Activated CD4-positive, alpha-beta T cell treated with anti-CD3 and anti-CD28 coated beads, Interleukin-2, amount 10 ng/mL, durations not matched to agents 24 days and 14 days (primary cell): ENCODE measurements at places on chromosomes 5 and 9. TPM values are rescaled to one million over a fixed set of nuclear protein-coding genes. Genes with fewer than 3 reads are reported as not detected.
A peak's percentile ranks its signal among the peaks of the same experiment; 100 is the strongest.

Gene PDCD1LG2
- total RNA-seq: 1.3 and 1.5 TPM in 2 replicates

Gene MEIKIN
- not detected in 2 replicates for total RNA-seq

DNA sequence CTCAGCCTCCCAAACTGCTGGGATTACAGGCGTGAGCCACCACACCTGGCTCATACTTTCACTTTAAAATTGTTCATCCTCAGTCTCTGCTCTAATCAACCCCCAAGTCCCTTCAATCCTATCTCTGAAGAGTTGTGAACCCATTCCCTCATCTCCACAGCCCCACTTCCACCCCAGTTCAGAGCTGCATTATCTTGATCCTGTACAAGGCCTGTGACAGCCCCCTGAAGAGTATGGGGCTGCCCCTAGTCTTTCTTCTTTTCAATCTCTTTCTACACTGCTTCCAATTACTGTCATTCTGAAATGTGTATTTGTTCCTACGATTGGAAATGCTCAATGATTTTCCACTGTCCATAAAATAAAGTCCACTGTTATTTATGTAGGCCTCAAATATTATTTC is 588.3 kb downstream of the RAB3C start:
- no peaks in the 10 kb centered on the region for H3K27me3 ChIP-seq
- no peak for DNase-seq
- peaks cover 27% of the 10 kb centered on the region for H3K4me1 ChIP-seq
- H3K27ac ChIP-seq: no peak overlapping the region

DNA sequence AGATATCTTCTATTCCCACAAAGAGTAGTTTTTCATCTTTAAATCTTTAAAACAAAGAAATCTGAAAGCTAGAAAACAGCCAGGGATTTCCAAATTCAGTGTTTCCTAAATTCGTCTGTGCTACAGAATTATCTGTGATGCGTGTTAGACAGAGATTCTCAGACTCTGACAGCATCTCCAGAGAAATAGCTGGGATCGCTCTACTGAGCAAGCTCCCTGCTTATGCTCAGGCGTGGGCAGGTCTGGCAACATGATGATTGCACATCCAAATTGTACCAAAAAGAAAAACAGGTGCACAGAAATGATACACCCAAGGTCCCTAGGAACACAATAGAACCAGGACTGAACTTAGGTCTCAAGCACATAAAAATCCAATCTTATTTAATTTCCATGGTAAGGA is 22.8 kb upstream of the CRHBP start:
- H3K4me3 ChIP-seq: no peak overlapping the region
- H3K27me3 ChIP-seq: peaks cover 16% of the 10 kb centered on the region
- no peaks in the 10 kb centered on the region for H3K36me3 ChIP-seq
- DNase-seq: no peak
- H3K27ac ChIP-seq: no peak overlapping the region

DNA sequence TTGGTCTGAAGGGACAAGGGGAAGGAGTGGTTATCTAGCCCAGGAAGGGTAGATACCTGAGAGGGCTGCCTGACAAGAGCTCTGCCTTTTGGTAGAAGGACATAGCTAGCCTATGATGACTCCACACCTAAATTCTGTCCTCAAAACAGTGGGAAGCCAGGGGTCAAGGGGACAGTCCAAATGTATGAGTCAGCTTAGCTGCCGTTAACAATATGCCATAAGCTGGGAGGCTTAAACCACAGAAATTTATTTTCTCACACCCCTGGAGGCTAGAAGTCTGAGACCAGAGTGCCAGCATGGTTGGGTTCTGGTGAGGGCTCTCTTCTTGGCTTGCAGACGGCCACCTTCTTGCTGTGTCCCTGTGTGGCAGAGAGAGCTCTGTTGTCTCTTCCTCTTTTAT is 306.4 kb downstream of the NTRK2 start:
- no peaks in the 10 kb centered on the region for H3K36me3 ChIP-seq
- H3K4me3 ChIP-seq: no peak overlapping the region
- H3K4me1 ChIP-seq: no peaks in the 10 kb centered on the region
- peaks cover 4% of the 10 kb centered on the region for H3K27me3 ChIP-seq
- no peak overlapping the region for H3K27ac ChIP-seq

DNA sequence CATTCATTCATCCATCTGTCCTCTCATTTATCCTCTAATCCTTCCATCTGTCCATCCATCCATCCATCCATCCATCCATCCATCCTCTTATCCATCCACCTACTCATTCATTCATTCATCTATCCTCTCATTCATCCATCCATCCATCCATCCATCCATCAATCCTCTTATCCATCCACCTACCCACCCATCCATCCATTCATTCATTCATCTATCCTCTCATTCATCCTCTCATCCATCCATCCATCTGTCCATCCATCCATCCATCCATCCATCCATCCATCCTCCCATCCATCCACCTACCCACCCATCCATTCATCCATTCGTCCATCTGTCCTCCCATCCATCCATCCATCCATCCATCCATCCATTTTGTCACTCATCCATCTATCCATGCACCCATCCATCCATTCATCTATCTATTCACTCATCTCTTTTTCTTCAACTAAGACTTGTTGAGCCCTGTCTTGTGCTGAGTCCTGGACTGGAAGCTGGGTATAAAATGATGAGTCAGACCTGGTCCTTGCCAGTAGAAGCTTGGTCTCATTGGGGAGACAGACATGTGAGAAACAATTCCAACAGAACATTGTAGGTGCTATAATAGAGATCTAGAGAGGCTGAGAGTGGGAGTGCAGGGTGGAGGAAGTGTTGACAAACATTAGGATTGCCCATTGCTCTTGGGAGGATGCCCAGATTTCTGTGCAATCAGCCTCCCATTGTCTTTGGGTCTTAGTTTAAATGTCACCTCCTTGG is 55.0 kb upstream of the IER5L start:
- H3K36me3 ChIP-seq: no peaks in the 10 kb centered on the region
- H3K4me3 ChIP-seq: no peak overlapping the region
- H3K27me3 ChIP-seq: no peaks in the 10 kb centered on the region

GRCh38 chr5:999032-999501 is 9.5 kb upstream of the NKD2 start:
- H3K27ac ChIP-seq: no peak overlapping the region
- DNase-seq: no peak
- no peaks in the 10 kb centered on the region for H3K36me3 ChIP-seq
- H3K4me1 ChIP-seq: peaks cover 20% of the 10 kb centered on the region
- no peak overlapping the region for H3K4me3 ChIP-seq

- H3K36me3 ChIP-seq: no peaks in the 10 kb centered on the region
- DNase-seq: no peak
- H3K4me1 ChIP-seq: peaks cover 6% of the 10 kb centered on the region
Measured at GRCh38 chr5:174723979-174724483, 351 bp upstream of the MSX2 start.

- H3K4me3 ChIP-seq: no peak overlapping the region
- H3K36me3 ChIP-seq: no peaks in the 10 kb centered on the region
- H3K27me3 ChIP-seq: no peaks in the 10 kb centered on the region
- no peak overlapping the region for H3K27ac ChIP-seq
- peaks cover under 1% of the 10 kb centered on the region for H3K4me1 ChIP-seq
- DNase-seq: no peak
Measured at GRCh38 chr9:90504486-90504885, 138.1 kb downstream of the DIRAS2 start.

- H3K4me3 ChIP-seq: no peak overlapping the region
- H3K27ac ChIP-seq: no peak overlapping the region
- no peaks in the 10 kb centered on the region for H3K4me1 ChIP-seq
- peaks cover 11% of the 10 kb centered on the region for H3K36me3 ChIP-seq
- DNase-seq: no peak
Measured at GRCh38 chr5:79305706-79306105, 69.8 kb downstream of the JMY start.

DNA sequence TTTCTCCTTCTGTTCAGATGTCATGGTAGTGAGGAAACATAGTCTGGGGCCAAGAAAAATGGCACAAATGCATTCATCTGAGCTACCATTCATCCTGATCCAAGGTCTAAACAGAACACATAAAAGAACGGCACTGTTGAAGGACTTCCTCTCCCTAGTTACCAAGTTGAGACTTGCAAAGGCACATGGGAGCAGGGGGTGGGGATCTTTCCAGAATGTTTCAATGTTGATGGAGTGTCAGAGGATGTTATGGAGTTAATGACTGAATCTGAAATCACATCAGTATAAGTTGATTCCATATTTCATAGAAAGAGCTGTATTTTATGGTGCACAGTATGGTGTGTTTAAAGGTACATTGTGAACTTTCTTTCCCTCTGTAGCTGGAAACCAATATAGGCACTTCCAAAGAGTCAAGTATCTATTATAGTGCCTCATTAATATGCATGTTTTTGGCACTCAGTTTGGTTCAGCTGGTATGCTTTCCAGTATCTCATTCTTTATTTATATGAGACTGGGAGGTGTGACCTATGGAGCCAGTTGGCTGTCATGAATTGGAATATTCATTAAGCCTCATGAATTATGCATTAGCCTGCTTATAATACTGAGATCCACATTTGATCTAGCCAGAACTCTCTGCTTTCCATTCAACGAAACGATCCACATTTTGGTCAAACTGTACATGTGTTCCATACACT is 603.0 kb downstream of the NR2F1-AS1 start:
- no peaks in the 10 kb centered on the region for H3K27me3 ChIP-seq
- no peak overlapping the region for H3K4me3 ChIP-seq
- DNase-seq: no peak
- H3K36me3 ChIP-seq: no peaks in the 10 kb centered on the region
- no peaks in the 10 kb centered on the region for H3K4me1 ChIP-seq
- H3K27ac ChIP-seq: no peak overlapping the region

DNA sequence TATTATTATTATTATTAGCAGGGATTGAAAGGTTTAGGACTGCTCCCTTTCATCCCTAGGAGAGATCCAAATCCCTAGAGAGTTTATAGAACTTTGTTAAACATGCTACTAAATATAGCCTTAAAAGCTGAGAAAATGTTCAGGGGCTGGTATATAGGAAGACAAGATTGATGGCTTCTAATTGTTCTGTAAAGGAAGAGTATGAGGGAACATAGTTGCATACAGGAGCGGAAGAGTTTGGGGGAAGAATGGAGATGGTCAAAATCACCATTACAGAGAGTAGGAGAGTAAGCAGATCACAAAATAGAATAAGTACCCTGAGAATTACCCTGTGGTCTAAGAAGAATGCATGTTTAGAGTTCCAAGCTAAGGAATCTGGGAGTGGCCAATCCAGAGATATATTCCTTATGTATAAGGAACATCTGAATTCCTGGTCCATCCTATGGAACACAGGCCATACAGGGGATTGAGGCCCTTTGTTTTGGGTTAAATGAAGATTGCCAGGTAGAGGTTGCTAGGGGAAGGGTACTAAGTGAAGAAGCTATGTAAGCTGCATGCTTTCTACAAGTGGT is 158.0 kb upstream of the APC start:
- H3K27me3 ChIP-seq: no peaks in the 10 kb centered on the region
- H3K36me3 ChIP-seq: no peaks in the 10 kb centered on the region
- H3K4me1 ChIP-seq: no peaks in the 10 kb centered on the region
- no peak for DNase-seq

- H3K27me3 ChIP-seq: peaks cover 8% of the 10 kb centered on the region
- H3K4me3 ChIP-seq: no peak overlapping the region
- DNase-seq: no peak
- no peak overlapping the region for H3K27ac ChIP-seq
Measured at GRCh38 chr5:61401726-61402125, 69.7 kb downstream of the ZSWIM6 start.

DNA sequence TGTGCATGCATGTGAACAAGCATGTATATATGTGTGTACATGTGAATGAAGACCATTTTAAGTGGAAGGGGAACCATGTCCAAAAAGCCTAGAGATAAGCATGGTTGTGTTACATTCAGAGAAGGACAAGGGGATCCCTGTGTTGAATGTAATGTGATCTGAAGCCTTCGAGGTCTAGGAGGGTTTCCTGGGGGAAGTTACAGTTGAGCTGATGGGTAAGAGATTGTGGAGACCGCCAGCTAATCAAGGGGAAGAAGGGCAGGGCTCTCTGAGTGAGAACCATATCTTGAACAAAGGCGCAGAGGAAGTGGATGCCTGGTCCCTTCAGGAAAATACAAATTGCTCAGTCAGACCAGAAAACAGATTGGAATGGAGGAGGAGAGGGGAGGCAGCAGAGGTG is 45.5 kb upstream of the TNFSF15 start:
- no peaks in the 10 kb centered on the region for H3K36me3 ChIP-seq
- H3K27me3 ChIP-seq: no peaks in the 10 kb centered on the region
- H3K4me1 ChIP-seq: peaks cover 10% of the 10 kb centered on the region
- no peak overlapping the region for H3K4me3 ChIP-seq
- H3K27ac ChIP-seq: no peak overlapping the region
- no peak for DNase-seq

- no peak for DNase-seq
- peaks cover 62% of the 10 kb centered on the region for H3K4me1 ChIP-seq
Measured at GRCh38 chr5:134084022-134084565, 30.4 kb upstream of the TCF7 start.

DNA sequence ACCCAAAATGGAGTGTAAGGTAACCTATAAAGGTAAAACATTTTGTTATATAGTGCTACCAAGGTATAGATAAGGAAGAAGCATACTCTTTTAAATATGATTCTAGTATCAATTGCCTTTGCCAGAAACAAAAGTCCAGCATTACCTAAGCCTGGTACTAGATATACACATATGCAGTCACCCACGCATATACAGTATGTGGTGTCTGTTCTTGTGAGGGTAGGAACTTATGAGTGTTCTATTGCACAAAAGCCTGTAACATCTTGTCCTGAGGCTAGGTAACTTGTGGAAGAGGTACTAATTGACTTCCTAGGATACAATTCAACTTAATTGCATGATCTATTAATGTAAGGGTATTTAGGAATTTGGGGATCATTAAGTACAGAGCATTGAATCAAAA is 31.3 kb upstream of the IFNE start:
- H3K27ac ChIP-seq: no peak overlapping the region
- no peaks in the 10 kb centered on the region for H3K4me1 ChIP-seq
- DNase-seq: no peak
- H3K36me3 ChIP-seq: no peaks in the 10 kb centered on the region
- peaks cover 2% of the 10 kb centered on the region for H3K27me3 ChIP-seq

GRCh38 chr5:1763548-1763911 is 36.1 kb downstream of the MRPL36 start:
- no peak overlapping the region for H3K4me3 ChIP-seq
- no peaks in the 10 kb centered on the region for H3K4me1 ChIP-seq
- DNase-seq: peak; percentile 82
- no peaks in the 10 kb centered on the region for H3K36me3 ChIP-seq
- H3K27me3 ChIP-seq: peaks cover 6% of the 10 kb centered on the region
- H3K27ac ChIP-seq: no peak overlapping the region

- no peak overlapping the region for H3K4me3 ChIP-seq
- DNase-seq: no peak
- H3K4me1 ChIP-seq: peaks cover 2% of the 10 kb centered on the region
- H3K27me3 ChIP-seq: peaks cover 41% of the 10 kb centered on the region
Measured at GRCh38 chr9:127279717-127280285, 15.2 kb downstream of the GARNL3 start.

GRCh38 chr5:125249400-125249799 is 503.0 kb upstream of the ZNF608 start:
- H3K36me3 ChIP-seq: no peaks in the 10 kb centered on the region
- no peak overlapping the region for H3K27ac ChIP-seq
- no peak overlapping the region for H3K4me3 ChIP-seq
- no peak for DNase-seq
- H3K27me3 ChIP-seq: no peaks in the 10 kb centered on the region

GRCh38 chr9:98306384-98307145 is 51.1 kb upstream of the TBC1D2 start:
- no peak overlapping the region for H3K4me3 ChIP-seq
- no peak for DNase-seq
- no peaks in the 10 kb centered on the region for H3K4me1 ChIP-seq
- H3K27me3 ChIP-seq: peaks cover 2% of the 10 kb centered on the region
- no peak overlapping the region for H3K27ac ChIP-seq
